ENCODE measurements at places on chromosomes 12 and 14.
A peak's percentile ranks its signal among the peaks of the same experiment; 100 is the strongest.

GRCh38 chr12:57764662-57765002 is 2.2 kb downstream of the CYP27B1 start:
- no peak for DNase-seq

DNA sequence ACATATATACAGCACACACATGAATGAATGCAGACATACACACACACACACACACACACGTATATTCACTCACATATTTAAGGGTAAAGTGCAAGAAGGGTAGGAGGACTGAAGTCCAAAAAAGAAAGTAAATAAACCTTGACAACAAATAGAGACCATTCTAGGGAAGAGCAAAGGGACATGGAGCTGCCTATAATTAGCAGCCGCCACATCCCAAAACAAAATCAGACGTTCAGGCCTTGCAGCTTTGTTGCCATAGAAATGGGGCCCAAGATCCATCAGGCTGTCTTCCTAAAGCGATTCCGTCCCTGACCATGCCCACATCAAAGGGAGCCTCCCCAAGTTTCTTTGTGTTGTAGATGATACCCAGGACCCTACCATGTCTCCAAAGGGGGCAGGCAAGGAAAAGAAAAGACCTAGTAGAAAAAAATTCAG is 703.5 kb upstream of the TBX3 start:
- DNase-seq, result no peak

- no peak for DNase-seq
These were observed 22.7 kb downstream of the POLE start for GRCh38 chr12:132664206-132665148.

DNA sequence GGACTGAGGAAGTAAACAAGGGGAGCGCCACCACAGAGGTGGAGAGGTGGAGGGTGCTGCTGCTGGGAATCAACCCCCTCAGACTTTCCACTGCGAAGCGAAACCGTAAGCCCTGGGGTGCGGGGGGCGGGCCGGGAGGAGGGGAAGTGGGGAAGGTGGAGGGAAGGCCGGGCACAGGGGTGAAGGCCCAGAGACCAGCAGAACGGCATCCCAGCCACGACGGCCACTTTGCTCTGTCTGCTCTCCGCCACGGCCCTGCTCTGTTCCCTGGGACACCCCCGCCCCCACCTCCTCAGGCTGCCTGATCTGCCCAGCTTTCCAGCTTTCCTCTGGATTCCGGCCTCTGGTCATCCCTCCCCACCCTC is at the start of gene LAG3:
LAG3 (plus strand) TSS at position 190 of the 365 bp plus-strand sequence. CDS start 333 bp downstream, outside the sequence.
- DNase-seq, result peak; percentile 57

DNA sequence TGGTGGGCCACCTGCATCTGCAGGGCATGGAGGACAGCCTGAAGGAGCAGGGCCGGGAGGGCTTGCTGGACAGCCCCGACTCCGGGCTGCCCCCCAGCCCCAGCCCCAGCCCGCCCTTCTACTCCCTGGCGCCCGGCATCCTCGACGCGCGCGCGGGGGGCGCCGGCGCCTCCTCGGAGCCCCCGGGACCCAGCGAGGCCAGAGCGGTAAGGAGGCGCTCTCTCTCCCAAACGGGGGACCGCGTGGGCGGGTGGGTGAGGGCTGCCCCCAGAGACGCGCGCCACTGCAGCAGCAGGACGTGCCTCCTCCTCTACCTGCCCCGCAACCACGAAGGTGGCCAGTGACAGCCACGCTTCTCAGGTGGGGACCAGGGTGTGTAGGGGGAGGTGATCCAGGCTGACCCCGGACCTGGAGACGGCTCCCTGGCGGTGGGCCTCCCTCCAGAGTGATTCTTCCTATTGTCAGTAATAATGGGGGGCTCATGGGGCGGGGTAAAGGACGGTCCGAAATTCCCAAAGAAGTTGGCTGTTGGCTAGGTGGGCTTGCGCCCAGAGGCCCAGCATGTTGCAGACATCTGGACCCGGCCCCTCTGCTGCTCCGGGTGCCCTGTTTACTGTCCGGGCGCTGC is 652 bp downstream of the RFLNA start:
- DNase-seq, result no peak

- DNase-seq, result no peak
These were observed 42.0 kb downstream of the CKB start for GRCh38 chr14:103480595-103480994.

- DNase-seq, result no peak
These were observed 225.0 kb upstream of the ARID2 start for GRCh38 chr12:45504316-45505010.

DNA sequence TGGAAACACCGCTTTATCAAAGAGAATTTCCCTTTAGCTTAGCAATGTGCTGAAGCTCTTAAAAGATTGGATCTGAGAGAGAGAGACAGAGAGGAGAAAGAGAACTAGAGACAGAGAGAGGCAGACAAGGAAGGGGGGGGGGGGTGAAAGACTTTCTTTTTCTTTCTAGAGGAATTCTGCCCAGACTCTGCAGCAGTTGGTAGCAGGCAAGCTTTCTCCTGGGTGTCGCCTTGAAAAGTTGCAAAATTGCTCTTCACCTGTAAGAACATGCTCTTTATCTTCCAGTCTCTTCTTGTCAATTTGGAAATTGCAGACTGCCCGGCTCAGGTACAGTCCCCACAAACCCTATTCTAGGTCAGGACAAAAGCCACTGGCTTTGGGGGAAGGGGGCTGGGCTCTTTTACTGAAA is 2.9 kb upstream of the OTX2 start:
- DNase-seq, result no peak

GRCh38 chr14:30223385-30223785 is 295.7 kb upstream of the PRKD1 start:
- DNase-seq, result peak; percentile 44

- DNase-seq, result no peak
These were observed 4.9 kb downstream of the ADGRD1 start for GRCh38 chr12:130958557-130959140.

DNA sequence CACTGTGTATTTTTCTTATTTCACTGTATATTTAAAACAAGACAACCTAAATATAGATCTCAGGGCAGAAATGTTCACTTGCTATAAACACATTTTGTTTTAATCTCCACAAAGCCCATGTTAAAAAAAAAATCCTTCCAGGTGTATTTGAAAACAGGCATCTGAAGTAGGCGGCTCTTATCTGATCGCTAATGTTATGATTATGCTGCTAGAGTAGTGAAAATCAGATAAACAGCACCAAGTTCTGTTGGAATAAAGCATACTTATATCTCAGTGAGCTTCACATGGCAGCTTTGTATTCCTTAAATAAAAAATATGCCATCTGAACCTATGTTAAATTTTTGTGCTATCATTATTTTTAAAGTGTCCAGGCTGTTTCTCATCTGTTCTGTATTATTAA is 47.6 kb upstream of the PZP start:
- no peak for DNase-seq

DNA sequence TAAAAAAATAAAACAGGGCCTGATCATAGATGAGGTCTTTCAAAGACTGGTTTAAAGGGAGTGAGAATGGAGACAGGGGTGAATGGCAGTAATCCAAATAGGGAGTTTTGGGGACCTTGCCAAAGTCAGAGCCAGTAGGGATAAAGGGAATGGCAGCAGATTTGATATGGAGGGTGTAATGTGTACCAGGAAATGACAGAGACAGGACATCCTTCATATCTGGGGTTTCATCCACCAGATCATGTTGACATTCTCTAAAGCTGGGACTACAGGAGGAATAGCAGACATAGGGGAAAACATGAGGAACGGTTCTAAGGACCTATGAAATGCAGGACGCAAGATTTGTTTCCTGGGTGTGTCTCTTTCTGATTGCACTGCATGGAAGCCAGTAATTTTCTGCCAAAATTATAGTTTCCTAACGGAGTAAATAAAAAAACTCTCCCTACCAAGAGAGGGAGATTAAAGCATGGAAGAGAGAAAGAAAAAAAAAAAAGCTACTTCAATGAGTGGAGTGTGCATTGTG is 169.9 kb downstream of the PRKD1 start:
- DNase-seq, result no peak

DNA sequence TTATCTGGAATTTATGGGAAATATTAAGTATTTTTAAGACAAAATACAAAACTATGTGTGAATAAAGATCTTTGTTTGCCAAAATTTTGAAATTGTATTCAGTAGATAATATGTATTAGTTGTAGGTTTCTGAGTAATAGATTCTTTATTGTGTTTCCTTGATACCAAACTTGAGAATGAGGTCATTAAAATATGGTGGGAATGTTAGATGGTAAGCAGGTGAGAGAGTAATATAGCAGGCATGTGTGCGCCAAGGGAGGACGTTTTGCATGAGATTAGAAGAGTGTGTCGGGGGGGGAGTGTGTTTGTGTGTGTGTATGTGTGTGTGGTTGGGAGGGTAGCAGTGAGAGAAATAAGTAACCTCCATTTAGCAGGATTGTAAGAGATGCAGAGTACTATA is 376.5 kb downstream of the NPAS3 start:
- DNase-seq, result no peak

GRCh38 chr12:52976574-52977071 is 27.7 kb downstream of the KRT18 start:
- DNase-seq, result no peak

DNA sequence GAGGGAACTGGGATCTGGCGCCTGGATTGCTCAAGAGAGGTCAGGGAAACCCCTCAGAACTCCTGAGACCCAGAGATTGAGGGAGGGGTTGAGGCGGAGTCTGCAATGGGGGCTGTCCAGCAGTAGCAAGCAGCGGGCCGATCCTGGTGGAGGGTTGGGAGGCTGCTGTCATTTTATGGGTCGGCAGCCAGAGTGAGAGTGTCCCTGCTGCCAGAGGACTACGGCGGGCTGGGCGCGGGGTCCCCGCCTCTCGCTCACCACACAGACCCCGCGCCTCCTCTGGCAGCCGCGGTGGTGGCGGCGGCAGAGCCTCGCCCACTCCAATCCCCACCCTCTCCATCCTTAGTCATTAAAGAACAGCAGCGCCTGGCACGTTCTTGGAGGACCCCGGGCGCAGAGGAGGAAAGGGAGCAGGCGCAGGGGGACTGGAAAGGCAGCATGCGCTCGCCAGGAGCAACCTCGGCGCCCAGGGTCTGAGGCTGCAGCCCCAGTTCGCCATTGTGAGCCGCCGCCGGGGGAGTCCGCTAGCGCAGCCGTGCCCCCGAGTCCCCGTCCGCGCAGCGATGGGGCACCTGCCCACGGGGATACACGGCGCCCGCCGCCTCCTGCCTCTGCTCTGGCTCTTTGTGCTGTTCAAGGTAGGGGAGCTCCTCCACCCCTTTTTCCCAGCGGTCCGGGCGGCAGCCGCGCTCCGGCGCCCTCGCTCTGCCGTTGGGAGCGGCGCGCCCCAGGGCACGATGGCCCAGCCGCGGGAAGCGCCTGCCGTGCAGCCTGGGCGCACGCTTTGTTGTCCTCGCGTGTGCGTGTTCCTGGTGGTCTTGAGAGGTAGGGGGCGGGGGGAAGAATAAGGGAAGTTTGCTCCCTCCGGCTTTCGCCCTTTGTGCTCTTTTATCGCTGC is at the start of gene PTPRO:
PTPRO (plus strand) TSS at position 345 of the 898 bp plus-strand sequence.
- DNase-seq, result no peak

- DNase-seq, result no peak
These were observed at the start of gene PTPN6 for GRCh38 chr12:6950811-6951540. PTPN6 (plus strand) TSS chr12:6951356; CDS start chr12:6951513, 157 bp downstream.

GRCh38 chr12:68349220-68349621 is 17.1 kb upstream of the MDM1 start:
- no peak for DNase-seq
